ENCODE measurements at places on chromosomes 11 and 22.

- no peak for DNase-seq
Measured at GRCh38 chr11:73001615-73002014, 140.5 kb downstream of the FCHSD2 start.

DNA sequence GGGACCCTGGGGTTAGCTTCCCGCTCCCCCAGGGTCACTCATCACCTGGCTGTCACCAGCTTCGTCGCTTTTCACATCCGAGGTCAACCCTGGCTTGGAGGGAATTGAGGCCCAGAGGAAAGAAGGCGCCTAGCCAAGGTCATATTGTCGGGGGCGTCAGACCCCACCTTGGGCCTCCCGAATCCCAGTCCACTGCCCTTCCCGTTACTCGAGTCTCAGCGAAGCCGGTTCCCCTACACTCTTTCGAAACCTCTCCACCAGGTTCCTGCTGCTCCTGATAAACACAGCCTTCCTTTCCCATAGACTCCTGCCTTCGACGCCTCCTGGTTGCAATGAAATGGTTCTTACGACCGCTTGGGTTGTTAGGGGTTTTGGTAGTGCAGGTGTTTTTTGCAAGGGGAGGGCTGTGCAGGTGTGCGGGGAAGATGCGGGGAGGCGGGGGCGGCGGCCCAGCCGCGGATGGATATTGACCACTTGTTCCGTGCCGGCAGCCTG, 642 bp downstream of the NAA40 start:
- no peak for DNase-seq

DNA sequence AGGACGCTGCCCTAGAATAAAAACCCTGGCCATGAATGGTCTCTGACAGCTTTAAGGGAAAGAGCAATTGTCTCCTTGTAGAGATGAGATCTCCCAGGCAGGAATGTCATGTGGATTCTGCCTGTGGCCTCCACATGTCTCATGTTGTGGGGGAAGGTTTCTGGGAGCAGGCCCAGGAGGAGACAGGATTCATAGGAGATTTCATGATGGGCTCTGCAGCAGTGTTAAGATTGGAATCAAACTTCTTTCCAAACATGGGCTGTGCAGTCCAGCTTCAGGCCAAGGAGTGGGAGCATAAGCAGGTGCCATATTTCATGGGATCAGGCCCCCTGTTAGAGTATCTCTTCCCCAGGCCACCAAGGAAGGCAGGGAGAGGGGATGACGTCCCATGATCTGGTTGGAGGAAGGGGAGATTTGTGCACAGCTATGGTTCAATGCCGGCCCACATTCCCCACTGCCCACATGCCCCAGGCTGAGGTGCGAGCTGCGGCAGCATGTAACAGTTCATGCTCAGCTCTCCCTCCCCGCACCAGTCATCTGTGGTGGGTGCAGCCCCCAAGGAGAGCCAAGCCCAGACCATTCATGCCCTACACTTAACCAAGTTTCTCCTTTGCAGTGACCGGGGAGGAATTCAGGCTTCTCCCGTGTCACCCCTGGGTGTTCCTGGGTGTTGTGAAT, 42.5 kb downstream of the LMO1 start:
- no peak for DNase-seq

DNA sequence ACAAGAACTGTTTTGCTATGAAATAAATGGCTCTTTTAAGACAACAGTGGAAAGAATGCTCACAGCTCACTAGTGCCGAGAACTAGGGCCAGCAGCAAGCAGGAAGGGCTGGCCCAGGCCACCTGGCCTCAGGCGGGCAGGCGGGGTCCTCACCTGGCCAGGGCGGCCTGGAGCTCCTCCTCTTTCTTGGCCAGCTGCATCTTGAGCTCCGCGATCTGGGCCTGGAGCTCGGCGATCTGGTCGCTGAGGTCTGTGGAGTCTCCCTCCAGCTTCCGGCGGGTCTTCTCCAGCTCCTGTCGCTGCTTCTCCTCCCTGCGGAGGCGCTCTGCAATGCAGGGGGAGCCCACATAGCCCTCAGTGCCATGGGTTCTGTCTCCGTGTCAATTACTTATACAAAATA, 43.8 kb downstream of the APOL1 start:
- DNase-seq, result no peak

GRCh38 chr11:47615249-47615648, 21.0 kb upstream of the C1QTNF4 start:
- DNase-seq, result no peak

GRCh38 chr11:113447621-113448315, 27.4 kb downstream of the DRD2 start:
- no peak for DNase-seq

DNA sequence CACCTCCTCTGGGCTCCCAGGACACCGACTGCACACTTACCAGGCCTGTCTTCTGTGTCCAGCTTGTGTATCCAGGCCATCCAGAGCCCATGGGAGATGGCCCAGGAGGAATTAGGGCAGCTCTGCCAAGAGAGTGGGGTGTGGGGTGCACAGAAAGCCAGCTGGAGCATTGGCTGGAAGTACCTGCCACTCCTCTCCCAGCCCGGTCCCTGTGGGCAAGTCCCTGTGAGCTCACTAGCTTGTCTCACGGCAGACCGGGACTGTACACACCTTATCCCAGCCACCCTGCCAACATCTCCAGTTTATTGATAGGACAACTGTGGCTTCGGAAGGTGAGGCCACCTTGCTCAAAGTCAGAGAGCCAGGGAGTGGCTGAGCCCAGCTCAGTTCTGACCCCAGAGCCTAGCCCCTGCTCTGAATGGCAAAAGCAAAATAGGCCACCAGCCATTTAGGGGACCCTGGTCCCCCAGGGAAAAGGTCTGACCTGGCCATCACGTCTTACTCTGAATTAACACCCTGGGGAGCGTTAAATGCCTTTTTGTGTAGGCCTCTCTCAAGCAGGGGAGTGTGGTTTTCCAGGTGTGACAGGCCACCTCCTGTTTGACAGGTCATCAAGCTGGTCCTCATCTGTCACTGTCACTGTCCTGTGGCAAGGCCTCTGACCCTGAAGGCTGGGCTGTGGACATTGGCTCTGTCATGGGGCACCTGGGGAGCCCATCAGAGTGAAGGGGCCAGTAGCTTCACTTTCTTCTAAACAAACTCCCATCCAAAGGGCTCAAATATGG, 15.1 kb downstream of the UQCR10 start:
- peak; percentile 38 for DNase-seq

- no peak for DNase-seq
Measured at GRCh38 chr22:36329254-36330078, 58.3 kb downstream of the MYH9 start.

DNA sequence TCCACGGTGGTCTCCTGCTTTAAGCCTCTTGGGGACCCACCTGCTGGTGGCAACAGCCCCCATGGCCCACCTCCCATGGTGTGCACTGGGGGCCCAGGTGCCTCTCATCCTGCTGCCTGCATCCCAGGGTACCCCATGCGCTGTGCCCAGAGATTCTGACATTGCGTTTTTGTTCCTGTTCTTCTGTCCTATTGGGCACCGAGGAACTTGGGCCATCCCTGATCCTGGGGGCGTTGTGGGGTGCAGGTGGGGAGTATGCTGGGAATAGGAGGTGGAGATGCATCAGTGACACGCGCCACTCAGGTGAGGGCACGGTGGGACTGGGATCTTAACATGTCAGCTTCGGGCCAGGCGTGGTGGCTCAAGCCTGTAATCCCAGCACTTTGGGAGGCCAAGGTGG, 12.4 kb upstream of the NAP1L4 start:
- no peak for DNase-seq

DNA sequence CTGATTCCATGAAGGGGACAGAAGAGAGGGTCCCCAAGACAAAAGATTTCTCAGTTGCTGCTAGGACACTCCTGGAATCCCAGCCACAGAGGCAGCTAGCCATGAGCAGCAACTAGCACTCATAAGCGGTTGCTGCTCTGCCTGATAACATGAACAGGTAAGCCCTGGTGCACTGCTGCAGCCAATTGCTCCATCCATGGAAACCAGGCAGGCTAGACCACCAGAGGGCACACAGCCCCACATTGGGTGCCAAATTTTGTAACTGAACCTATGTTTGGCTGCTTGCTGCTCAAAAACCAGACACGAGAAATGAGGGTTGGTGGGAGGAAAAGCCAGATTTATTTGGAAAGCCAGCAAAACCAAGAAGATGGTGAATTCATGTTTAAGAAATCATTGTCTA, 21.9 kb upstream of the QSER1 start:
- no peak for DNase-seq

DNA sequence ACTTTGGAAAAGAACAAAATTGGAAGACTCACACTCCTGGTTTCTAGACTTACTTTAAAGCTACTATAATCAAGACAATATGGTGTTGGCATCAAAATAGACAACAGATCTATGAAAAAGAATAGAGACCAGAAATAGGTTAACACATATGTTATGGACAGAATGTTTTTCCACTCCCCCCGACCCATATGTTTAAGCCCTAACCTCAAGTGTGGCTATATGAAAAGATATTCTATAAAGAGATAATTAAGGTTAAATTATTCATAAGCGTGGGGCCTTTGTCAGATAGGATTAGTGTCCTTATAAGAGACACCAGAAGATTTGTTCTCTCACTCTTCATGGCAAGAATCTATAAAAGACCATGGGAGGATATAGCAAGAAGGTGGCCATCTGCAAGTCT, 440.0 kb downstream of the AASDHPPT start:
- DNase-seq, result no peak

GRCh38 chr11:61158691-61159381, 2.4 kb downstream of the VPS37C start:
- DNase-seq, result no peak

- DNase-seq, result no peak
Measured at GRCh38 chr11:86930957-86931547, 24.1 kb downstream of the FZD4 start.

DNA sequence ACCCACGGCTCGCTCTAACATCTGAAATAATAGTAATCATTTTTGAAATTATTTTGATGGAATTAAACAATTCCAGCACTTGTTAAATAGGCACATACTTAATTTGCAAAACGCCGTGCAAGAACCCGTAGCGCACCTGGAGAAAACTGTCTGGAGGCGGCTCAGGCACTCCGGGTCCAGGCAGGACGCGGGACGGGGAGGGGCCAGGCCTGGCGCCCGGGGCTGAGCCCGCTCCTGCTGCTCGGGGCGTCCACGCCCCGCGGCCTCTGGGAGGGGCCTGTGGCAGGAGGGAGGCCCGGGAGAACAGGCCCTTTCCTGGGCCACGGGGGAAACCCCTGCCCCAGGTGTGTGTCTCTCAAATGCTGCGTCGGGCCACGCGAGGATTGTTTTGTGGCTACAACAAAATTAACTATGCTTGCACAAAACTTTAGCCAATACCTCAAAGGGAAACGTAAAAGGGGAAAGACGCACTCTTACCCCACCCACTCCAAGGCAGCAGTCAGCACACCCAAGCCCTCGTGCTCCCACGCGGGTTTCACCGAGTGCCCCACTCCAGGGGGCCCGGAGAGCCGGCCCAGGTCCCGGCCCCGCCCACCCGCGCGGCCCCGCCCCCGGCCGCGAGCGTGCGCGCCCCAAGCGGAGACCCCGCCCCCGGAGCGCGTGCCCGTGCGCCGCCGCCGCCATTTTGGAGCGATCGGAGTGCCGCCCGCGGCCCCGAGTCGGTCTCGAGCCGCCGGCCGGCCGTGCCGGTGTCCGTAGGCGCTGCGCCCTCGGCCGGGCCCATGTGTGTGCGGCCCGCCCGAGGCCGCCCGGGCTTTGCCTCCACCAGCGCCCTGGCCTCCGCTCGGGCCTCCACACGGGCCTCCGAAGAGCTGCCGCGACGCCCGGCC, at the start of gene PPP6R2:
PPP6R2 (plus strand) TSS at position 677 of the 890 bp plus-strand sequence. CDS start 50,582 bp downstream, outside the sequence.
- peak; percentile 59 for DNase-seq

- peak; percentile 17 for DNase-seq
Measured at GRCh38 chr11:45658292-45658991, 7.0 kb downstream of the CHST1 start.

DNA sequence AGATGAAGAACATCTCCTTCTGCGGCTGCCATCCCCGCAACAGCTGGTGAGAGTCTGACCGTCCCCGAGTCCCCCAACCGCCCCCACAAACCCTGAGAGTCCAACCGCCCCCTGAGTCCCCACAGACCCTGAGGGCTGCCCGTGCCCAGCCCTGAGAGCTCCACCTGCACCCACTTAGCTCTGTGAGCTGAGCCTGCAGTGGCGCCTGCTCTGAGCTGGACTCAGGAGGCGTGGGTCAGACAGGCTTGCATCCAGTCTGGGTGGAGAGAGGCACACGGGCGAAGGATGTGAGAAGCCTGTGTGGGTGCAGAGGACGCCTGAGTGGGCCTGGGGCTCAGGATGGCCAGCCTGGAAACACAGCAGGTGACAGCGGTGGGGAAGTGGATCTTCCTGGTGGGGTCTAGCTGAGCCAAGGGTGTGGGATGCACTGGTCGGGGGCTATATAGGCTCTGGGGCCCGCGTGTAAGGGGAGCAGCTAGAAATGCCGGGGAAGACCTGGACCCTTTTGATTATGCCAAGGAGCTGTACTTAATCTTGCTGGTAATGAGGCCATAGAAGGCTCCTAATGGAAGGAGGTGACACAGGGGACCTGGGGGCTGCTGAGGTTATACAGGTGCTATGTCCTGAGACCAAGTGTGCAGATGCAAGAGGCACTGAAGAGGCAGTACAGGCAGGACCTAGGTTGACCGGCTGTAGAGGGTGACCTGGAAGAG, 6.5 kb downstream of the MAPK8IP2 start:
- DNase-seq, result no peak

GRCh38 chr11:31802990-31803812, 7.9 kb downstream of the PAX6 start:
- DNase-seq, result no peak

DNA sequence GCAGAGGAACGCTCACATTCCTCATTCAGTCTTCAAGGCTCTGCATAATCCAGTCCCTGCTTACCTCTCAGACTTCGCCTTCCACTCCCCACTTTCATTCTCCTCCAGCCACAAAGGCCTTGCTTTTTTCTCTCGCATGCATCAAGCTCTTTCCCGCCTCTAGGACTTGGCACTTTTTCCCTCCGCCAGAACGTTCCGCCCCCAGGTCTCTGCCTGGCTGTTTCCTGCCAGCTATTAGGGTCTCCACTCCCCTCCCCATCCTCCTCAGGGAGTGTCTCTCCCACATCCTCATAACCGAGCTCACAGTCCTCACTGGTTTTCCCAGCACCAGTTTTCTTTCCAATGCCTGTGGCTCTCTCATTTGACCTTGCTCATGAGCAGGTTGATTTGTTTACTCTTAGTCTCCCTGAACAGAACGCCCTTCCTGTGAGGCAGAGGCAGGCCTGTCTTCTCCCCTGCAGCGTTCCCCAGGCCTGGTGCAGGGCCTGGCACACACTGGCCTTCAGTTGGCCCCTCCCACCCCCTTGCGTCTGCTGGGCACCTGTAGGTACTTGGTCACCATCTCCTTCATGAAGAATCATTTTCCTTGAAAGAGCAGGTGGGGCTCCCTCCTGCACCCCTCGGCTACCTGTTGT, 75.2 kb downstream of the RTL6 start:
- DNase-seq, result no peak

All from C1 segment of cervical spinal cord (tissue), 14 donors.